ENCODE measurements at places on chromosomes 7 and 10.

- DNase-seq: no peak
Observed at GRCh38 chr10:5555881-5556280, 31.1 kb downstream of the CALML3 start.

DNA sequence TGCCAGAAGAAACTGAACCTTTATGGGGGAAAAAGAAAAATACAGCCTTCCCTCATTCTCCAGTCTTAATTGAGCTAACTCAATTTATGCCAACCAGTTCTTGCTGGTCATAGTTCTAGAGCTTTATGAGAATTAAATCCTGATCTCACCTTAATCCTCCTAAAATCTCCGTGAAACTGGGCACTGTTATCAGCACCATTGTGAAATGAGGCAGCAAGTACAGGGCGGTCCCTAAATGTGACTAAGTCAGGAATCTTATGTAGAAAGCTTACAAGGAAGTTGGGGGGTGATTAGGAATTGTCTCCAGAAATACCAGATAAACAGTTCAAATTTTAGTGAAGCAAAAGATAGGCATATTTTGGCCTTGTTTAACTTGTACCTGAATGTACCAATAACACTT, 10.7 kb upstream of the INSYN2A start:
- DNase-seq: peak; percentile 48

DNA sequence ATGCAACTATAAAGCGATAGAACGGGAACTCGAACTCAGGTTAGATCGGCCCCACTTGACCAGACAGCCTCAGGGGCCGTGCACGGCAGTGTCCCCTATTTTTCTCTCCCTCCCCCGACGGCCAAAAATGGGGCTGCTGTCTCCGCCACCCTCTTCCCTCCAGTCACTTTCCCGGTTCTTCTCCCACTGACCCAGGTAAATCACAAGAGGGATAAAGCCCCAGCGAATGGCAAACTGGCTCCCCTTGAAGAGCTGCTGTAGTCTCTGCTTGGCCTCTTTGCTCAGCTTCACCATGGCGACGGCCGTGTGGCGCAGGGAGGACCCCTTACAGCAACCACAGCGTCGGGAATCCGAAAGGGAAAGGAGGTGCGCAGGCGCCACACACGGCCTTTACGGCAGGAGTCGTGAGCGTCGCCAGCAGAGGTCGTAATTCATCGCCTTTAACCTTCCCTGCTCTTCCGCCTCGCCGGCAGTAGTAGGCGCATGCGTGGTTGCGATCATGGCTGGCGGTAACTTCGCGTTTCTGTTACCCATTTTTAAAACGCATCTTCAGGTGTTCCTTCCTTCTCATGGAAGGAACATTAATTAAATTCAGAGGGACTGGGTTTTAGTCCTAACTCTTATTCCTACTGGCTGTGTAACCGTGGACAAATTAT, at the start of gene TOMM7:
Gene TOMM7 (minus strand): TSS at position 364 of the 656 bp plus-strand sequence. CDS start 70 bp downstream, at position 294.
- peak; percentile 99 for DNase-seq

GRCh38 chr7:129561677-129562359, 49.7 kb upstream of the NRF1 start:
- DNase-seq: no peak

DNA sequence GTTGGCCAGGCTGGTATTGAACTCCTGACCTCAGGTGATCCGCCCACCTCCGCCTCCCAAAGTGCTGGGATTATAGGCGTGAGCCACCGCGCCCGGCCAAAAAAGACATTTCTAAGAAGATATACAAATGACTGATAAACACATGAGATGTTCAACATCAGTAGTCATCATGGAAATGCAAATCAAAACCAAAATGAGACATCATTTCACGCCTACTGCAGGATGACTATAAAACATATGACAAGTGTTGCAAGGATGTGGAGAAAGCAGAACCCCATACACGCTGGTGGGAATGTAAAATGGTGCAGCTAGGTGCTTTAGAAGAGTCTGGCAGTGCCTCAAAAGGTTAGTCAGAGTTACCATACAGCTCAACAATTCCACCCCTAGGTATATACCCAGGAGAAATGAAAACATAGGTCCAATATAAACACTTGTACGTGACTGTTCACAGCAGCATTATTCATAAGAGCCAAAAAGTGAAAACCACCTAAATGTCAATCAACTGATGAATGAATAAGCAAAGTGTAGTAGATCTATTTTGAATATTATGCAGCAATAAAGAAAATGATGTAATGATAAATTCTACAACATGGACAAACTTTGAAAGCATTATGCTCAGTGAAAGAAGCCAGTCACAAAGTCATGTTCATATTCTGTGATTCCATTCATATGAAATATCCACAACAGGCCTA, 24.5 kb downstream of the TMEM209 start:
- no peak for DNase-seq

GRCh38 chr10:35827783-35828182, 185.7 kb upstream of the FZD8 start:
- DNase-seq: no peak

- no peak for DNase-seq
Observed at GRCh38 chr7:90224195-90224594, 12.7 kb downstream of the STEAP2 start.

GRCh38 chr7:1239803-1240516, 7.3 kb downstream of the UNCX start:
- DNase-seq: no peak

- DNase-seq: no peak
Observed at GRCh38 chr7:70154521-70155180, 556.4 kb downstream of the AUTS2 start.

DNA sequence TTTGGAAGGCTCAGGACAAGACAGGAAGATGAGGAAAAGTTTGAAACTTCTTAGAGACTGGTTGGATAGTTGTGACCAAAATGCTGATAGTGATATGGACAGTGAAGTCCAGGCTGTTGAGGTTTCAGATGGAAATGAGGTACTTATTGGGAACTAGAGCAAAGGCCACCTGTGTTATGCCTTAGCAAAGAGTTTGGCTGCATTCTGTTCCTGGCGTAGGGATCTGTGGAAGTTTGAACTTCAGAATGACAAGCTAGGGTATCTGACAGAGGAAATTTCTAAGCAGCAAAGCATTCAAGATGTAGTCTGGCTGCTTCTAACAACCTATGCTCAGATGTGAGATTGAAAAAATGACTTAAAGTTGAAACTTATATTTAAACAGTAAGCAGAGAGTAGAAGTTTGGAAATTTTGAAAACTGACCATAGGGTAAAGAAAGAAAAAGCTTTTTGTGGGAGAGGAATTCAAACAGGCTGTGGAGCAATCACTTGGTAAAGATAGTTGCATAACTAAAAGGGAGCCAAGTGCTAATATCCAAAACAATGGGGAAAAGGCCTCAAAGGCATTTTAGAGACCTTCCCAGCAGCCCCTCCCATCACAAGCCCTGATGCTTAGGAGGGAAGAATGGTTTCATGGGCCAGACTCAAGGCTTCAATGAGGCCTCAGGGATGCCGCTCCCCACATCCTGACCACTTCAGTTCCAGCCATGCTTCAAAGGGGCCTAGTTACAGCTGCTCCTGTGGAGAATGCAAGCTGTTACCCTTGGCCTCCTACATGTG, 415.1 kb downstream of the INHBA start:
- DNase-seq: peak; percentile 11

- no peak for DNase-seq
Observed at GRCh38 chr10:130339091-130339490, 202.9 kb downstream of the GLRX3 start.

GRCh38 chr10:91120348-91120747, 100.1 kb upstream of the PCGF5 start:
- DNase-seq: no peak

- DNase-seq: no peak
Observed at GRCh38 chr7:41917-42565, 150.3 kb upstream of the FAM20C start.

- no peak for DNase-seq
Observed at GRCh38 chr7:54833001-54833467, 74.0 kb upstream of the SEC61G start.

DNA sequence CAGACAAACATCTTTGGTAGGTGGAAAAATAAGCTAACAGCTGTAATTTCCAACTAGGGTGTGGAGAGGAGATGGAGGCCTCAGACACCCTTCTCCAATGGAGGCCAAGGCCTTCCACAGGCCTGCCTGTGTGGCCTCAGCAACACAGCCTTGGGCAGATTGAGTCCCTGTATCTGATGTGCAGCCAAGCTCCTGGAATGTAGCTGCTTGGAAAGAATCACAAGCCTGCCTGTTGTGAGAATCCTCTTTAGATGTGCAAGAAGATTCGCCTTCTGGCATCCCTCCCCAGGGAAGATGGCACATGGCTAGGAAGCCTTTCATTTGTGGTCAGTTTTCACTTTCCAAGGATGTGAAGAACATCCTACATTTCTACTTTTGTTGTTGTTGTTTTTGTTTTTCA, 684.0 kb downstream of the GRID1 start:
- DNase-seq: no peak

- no peak for DNase-seq
Observed at GRCh38 chr10:131478377-131478989, 167.0 kb upstream of the TCERG1L start.

DNA sequence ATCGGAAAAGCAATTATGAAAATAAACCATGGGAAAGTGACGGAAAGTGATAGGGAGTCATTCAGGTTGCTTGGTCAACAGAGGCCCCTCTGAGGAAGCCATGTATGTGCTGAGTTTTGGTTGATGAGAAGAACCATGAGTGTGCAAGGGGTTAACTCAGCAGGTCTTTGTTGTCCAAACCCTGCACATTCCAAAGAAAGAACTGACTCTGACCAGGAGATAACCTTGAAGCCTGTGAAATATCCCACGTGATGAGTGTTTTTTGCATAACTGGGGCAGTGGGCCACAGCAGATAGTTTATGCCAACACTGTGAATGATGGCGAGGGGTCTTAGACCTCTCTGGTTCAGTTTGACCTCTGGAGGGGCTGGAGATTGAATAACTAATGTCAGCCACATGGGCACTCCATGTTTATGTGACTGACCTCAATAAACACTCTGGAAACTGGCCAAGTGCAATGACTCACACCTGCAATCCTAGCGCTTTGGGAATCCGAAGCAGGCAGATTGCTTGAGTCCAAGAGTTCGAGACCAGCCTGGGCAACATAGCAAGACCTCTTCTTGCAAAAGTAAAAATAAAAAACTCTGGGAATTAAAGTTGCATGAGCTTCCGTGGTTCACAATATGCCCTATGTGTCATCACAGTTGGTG, 154.0 kb upstream of the FOXK1 start:
- no peak for DNase-seq

- peak; percentile 89 for DNase-seq
Observed at GRCh38 chr7:102152672-102153598, 133.7 kb upstream of the SH2B2 start.

DNA sequence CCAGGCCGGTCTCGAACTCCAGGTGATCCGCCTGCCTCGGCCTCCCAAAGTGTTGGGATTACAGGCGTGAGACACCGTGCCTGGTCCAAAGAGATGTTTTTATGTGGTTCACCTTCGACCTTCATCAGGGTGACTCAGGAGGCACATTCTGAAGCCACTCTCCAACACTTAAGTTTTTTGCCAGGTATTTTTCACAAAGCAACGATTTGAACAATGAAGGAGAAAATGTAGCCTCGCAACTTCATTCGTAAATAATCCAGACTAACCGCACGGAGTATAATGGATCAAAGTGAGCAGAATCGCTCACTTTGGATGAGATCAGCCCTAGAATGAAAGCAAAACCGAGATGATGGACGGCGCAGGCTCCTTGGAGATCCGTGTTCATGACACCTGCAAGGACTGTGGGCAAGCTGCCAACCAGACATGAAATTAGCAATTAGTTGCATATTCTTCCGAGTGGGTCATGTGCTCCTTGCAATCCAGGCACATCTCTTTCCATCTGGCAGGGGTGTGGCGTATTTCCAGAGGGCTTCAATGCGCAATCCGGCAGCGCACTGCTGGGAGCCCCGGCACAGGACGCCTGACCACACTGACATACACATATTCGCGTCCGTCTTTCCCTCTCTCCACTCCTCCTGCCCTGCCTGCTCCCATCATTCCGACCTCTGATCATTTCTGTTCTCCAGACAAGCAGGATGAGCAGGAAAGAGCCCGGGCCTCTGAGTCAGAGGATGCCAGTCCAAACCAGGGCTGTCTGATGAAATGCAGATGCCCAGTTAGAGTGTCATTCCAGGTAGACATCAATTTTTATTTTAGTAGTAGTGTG, 148.4 kb downstream of the KLF6 start:
- no peak for DNase-seq

GRCh38 chr10:107894516-107894915, 730.0 kb upstream of the SORCS1 start:
- DNase-seq: no peak

GRCh38 chr10:132547421-132547861, 9.9 kb downstream of the INPP5A start:
- DNase-seq: no peak

DNA sequence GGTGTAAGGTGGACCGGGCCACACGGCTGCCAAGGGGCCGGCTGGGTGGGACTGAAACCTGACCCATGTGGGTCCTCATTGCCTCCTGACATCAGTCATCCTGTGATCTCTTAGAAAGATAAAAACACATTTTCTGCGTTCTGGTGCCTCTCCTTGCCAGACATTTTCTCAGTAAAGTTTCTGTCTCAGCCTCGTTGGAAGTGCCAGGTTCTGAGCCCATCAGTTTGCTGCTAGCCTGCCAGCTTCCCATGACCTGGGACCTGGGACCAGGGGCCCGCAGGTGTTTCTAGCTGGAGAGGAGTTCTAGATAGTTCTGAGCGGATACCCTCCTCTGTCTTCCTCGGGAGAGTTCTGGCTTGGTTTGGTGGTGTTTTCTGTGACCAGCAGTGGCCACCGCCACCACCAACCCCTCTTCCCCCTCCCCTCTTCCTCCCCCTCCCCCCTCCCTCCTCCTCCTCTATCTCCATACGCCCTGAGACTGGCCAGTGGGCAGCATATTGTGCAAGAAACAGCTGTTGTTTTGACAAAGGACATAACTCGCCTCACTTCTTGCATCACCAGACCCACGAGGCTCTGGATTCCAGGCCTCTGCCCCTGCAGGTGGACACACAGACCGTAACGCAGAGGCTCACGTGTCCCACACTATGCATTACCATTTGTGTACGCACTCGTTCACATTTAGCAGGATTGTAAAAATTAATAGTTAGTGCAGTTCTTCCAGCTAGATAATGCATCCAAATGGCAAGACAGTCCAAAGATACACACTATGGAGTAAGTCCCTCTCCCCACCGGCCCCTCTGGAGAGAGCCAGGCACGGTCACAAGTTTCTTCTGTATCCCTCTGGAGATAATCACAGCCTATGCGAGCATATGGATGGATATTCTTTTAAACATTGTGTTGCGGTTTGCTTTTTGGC, 94.6 kb downstream of the CUX1 start:
- peak; percentile 96 for DNase-seq

DNA sequence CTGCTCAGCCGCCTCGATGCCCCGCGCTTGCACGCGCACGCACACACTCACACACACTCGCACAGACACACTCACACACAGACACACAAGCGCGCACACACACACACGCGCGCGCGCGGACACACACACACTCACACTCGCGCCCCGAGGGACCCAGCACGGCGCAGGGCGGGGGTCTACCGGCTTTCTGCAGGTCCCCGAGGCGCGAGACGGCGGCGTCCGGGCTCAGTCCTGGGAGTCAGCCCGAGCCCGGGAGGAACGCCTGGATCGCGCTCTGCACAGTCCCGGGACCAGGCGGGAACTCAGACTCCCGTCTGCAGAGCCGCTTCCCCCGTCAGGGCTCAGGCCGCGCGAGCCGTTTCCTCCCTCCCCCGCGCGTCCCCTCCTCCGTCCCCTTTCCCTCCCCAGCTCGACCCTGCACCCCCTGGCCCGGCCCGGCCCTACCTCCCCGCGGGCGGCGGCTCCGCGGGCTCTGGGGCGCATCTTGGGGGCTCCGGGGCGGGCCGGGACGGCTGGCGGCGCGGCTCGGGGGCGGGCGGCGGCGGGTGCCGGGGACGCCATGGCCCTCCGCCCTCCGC, 464 bp downstream of the DENND2A start:
- peak; percentile 40 for DNase-seq
